ENCODE measurements at places on chromosomes 11 and 22. TPM values are rescaled to one million over a fixed set of nuclear protein-coding genes. Genes with fewer than 3 reads are reported as not detected.

GRCh38 chr11:112874980-112875379 lies 86.2 kb upstream of the NCAM1 start:
- no peak for DNase-seq

DNA sequence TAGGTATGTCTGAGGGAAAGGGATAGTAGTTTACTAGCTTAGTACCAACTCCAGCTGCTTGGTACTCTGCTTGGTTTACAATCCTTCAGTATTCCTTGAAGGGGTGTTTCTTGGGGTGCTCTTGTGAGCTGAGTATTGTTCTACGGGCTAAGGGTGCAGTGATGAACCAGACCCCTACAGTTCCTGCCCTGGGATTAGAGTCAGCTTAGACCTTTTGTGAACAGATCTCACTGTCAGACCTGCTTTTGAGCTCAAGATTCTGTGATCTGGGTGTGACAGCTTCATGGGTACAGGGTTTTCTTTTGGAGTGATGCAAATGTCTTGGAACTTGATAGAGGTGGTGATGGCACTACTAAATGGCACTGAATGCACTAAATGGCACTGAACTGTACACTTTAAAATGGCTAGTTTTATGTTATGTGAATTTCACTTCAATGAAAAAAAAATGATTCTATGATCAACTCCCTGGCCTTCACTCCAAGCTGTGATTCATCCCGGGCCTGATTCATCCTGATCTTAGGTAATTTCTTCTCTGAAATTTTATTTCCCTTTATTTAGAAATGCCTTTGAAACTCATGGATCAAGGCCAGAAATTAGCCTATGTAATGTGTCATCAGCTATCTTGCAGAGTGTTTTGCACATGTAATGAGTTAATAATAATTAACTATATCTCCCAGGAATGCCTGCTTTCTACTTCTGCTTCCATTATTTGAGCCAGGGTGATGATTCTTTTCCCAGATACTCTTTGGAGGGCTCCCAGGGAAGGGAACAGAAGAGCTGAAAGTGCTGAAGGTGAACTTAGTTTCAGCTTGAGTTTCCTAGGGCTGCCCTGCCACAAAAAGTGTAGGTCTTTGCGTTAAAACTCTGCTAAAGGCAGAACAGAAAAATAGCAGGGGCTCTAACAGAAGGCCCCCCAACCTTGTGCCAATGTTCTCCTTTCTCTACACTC lies 87.9 kb downstream of the NCAM1 start:
- peak; percentile 61 for DNase-seq

- no peak for DNase-seq
These were observed 23.8 kb downstream of the MYBPC3 start for GRCh38 chr11:47328449-47329390.

GRCh38 chr22:28466399-28466798 lies 213.2 kb downstream of the TTC28 start:
- DNase-seq: no peak

DNA sequence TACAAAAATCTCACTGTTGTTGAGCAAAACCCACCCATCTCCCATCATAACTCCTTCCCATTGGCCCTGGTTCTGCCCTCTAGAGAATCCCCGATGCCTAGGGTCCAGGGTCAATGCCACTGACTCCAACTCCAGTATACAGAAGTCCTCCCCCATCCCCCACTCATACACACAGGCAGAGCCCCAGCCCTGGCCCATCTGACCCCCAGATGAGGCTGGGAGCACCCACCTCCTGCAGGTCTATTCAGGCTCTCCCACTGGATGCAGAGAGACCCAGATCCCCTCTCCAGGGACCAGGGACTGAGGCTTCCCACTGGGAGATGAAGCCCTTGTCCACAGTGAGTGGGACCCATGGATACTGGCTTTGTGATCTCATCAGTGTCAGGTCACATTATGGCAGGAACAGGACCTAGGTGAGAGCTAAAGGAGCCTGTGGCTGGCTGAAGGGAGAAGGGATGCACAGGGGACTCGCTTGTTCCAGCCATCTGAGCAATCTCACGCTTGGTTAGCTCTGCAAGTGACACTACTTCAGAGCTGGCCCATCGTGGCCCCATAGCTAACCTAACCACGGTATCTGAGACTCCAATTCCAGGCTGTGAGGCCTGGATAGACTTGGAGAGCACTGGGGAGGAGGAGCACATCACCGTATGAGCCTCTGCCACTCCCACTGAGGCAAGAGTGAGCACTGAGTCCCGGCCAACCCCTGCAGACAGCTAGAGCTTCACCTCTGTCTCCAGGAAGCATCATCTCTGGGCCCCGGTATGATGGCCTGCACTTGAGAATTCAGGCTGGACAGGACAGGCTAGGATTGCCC lies 35.7 kb downstream of the TRIM29 start:
- DNase-seq: no peak

- DNase-seq: no peak
These were observed 5.7 kb upstream of the SCGB1A1 start for GRCh38 chr11:62413060-62413696.

GRCh38 chr11:33869481-33870422 lies 22.1 kb downstream of the LMO2 start:
- DNase-seq: peak; percentile 6

GRCh38 chr11:69263736-69264052 lies 30.3 kb upstream of the MYEOV start:
- no peak for DNase-seq

- DNase-seq: no peak
These were observed 16.0 kb downstream of the KCNQ1OT1 start for GRCh38 chr11:2683806-2684205.

- no peak for DNase-seq
These were observed 14.5 kb downstream of the TMEM25 start for GRCh38 chr11:118545533-118545932.

DNA sequence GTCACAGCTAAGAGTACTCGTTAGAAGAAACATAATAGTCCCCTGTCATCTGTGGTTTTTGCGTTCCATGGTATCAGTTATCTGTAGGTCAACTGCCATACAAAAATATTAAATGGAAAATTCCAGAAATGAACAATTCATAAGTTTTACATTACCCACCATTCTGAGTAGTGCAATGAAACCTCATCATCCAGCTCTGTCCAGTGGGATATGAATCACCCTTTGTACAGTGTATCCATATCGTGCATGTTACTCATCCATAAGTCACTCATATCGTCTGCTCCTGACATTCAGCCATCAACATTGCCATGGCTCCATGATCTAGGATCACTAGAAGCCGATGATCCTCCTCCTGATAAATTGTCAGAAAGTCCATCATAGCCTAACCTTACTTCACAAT lies 174.9 kb upstream of the C11orf87 start:
- DNase-seq: peak; percentile 49

DNA sequence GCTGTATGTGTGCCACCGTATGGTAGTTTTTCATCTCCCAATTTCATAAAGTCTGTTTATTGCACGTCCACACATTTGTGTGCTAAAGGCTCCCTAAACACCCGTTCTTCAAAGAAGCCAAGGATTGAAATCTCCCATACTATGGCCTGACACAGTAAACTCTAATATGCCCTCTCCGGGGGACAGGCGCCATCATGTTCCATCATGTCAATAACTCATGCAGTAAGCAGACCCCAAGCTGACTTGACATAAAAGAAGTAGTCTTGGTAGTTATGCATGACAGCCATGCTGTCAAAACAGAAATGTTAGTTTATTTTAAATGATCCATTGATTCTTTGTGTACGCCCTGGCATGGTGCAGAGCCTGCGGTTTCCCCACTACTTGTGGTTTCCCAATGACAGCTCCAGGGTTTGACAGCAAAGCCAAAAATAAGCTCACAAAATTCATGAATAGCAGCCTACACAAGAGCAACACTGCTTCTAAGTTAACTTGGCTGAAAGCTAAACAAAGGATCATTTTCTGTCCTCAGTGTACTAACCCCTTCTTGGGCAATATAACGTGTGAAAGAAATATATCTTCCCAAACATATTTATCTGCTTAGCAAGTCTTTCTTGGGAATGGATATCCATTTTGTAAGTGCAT lies 56.5 kb upstream of the CABP7 start:
- DNase-seq: peak; percentile 71

- no peak for DNase-seq
These were observed 336.1 kb downstream of the LARGE1 start for GRCh38 chr22:33584152-33584551.

GRCh38 chr22:35921777-35922176 lies 106.8 kb downstream of the RBFOX2 start:
- DNase-seq: peak; percentile 82

GRCh38 chr22:46661221-46661851 lies 41.1 kb downstream of the GRAMD4 start:
- peak; percentile 56 for DNase-seq

- DNase-seq: no peak
These were observed 101.0 kb downstream of the PDE2A start for GRCh38 chr11:72573072-72573854.

DNA sequence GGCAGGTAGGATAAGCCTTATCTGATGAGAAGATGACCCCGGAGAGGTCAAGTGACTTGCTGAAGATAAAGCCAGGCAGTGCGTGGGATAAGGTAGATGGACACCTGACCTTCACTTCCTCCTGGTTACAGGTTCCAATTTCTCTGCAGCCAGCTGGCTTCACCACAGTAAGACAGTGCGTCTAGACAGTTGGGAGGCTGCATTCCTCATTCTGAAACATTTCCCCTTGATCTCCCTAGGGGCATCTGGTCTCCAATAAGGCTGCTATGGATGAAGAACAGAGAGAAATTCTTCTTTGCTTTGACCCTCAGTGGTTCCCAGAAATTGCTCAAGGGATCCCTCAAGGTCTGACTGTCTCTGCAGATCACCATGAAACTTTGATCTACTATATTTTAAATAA lies 211.3 kb downstream of the MYO18B start:
- DNase-seq: no peak

DNA sequence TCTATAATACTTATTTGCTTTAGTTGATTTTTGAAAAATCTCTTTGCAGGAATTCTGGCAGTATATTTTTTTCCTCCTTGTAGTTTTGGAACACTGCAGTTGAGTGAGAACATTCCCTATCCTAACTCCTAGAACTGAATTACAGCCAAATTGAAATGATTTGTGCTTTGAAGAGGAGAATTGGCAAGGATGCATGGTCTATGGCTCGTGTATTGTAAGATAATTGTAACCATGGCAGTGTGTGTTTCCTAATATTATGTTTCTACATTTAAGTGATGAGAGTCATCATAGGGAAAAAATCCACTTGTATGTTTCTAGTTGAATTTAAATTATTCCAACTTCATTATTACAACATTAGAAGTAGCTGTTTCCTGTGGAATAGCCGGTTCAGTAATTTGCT lies 80.9 kb upstream of the MYO18B start:
- peak; percentile 4 for DNase-seq

DNA sequence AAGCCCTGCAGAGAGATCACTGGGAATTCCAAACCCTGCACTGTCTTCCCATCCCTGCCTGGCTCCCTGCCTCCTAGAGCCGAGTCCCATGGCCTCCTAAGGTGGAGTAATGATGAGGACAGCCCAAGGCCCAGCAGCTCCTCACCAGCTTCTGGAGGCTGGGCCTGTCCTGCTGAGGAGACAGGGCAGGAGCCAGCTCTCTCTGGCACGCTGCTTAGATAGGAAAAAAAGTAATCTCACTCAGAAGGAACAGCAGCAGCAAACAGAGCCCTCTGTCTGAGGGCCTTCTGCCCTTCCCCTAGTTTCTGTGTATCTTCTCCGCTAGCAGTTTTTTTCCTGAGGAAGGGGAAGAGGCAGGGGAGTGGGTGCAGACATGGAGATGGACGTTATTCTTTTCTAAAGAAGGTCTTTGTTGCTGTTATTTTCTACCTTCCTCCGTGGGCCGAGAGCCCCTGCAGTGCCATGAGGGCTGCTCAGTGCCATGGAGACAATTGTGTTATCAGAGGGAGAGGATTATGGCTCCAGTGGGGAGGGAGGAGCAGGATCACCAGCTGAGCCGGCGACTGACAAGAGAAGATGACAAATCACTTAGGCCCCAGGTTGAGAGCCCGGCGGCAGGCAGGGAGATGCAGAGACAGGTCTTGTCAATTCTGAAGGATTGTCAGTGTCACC lies 315.3 kb downstream of the BUD13 start:
- DNase-seq: no peak

GRCh38 chr11:110059706-110060463 lies 33.3 kb upstream of the ZC3H12C start:
- DNase-seq: peak; percentile 64

DNA sequence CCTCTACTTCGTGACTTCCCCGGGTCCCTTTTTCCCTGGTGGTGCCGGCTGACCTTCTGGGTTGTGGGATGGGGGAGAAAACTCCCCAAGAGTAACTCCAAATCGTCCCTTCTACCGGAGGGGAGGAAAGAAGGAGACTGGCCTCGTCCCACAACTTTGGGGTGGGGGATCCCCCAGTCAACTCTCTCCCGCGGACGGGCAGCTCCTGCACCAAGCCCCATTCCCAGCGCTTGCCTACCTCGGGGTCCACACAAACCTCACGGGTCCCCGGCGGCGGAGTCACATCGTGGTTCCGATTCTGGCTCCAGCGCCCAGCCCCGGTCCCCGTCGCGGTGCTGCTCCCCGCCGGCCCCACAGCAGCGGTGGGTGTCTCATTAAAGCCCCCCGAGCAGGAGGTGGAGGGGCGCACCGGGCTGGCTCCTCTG lies 317 bp downstream of the BDNF start:
- no peak for DNase-seq

DNA sequence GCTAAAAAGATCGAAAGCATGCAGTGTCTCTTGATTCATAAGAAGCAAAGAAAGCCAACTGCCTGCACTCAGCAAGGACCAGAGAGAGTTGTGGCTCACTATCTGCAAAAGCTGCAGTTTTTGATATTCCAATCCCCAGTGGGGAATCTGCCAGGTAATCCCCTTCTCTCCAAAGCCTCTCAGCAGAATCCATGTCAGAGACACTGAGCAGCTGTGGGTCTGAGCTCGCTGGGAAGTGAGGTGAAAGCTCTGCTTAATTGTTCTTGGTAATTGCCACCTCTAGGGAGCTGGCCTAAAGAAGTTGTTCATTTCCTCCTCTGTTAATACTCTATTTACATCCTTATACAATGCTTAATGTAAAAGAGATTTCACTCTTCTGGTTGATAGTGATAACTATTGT lies 261.3 kb upstream of the LRRC4C start:
- no peak for DNase-seq

DNA sequence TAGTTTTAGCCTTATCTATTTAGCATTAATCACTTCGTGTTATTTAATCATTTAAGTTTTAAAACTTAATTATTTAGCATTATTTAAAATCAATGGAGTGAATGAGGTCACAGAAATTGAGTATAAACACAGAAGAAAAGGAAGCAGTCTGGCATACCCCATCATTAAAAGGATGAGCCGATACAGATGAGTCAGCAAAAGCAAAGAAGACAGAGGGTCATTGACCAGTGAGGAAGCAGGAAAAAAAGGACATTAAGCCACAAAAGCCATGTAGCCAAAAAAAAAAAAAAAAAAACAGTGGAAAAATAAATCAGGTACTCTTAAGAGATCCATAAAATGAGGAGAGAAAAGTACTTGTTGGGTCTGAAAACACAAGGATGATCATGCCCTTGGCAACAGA lies 71.5 kb downstream of the TYR start:
- no peak for DNase-seq

Gene SCGB1A1
- not detected for total RNA-seq

Gene WNT7B
- 1.6 TPM for total RNA-seq

Gene OR52I2
- total RNA-seq: not detected

Gene CHEK2
- total RNA-seq: 5.7 TPM

Gene PARVA
- 106 TPM for total RNA-seq

Gene AP1B1
- 65.9 TPM for total RNA-seq

Gene ZP1
- not detected for total RNA-seq

Gene MMP12
- total RNA-seq: not detected

Gene TRIM49C
- total RNA-seq: not detected

Gene HBB
- total RNA-seq: not detected

Gene OR52H1
- not detected for total RNA-seq

Gene KRTAP5-10
- not detected for total RNA-seq

Gene OR2AG2
- 0.27 TPM for total RNA-seq

Data from astrocyte (in vitro differentiated cells and primary cell).